Activated naive CD4-positive, alpha-beta T cell treated with anti-CD3 and anti-CD28 coated beads, Interleukin-2, amount 50 U/mL, for 72 hours (primary cell): ENCODE measurements at places on chromosomes 13 and 19. TPM values are rescaled to one million over a fixed set of nuclear protein-coding genes. Genes with fewer than 3 reads are reported as not detected.

The SIGLEC14 gene
- 0.47 TPM for total RNA-seq

GRCh38 chr13:47310401-47310800 is 413.5 kb upstream of the HTR2A start:
- DNase-seq: no peak

- no peak for DNase-seq
Measured at GRCh38 chr13:114097212-114097892, 35.1 kb downstream of the RASA3 start.

DNA sequence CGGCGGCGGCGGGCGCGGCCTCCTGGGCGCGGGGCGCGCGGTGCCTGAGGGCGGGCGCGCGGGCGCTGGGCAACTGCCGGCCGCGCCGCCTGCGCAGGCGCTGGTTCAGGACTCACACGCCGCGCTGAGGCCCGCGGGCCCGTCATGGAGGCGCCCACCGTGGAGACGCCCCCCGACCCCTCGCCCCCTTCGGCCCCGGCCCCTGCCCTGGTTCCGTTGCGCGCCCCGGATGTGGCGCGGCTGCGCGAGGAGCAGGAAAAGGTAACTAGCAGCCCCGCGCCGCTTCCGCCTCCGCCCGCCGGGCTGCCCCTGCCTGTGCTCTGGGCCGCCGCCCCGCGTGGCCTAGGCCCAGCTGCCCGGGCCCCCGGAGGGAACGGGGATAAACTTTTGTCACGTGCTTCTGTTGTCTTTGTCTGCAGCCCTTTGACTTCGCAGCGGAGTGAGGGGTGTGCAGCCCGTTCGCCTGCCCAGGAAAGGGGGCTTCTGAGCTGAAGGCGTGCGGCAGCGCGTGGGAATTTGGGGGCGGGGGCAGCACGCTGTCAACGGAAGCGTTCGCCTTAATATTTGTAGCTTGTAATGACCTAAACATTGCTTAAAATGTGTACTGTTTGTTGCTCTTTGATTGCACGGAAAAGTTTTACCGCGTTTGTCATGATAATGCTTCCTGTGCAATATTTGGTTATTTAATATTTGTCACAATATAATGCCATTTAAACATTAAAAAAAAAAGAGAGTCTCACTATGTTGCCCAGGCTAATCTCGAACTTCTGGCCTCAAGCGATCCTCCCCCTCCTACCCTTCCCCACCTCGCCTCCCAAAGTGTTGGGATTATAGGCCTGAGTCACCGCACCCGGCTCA is 594 bp downstream of the URI1 start:
- peak; percentile 78 for DNase-seq

- no peak for DNase-seq
Measured at GRCh38 chr13:23288995-23289394, 108.2 kb downstream of the SGCG start.

The C2CD4C gene
- total RNA-seq: 0.54 TPM

GRCh38 chr13:110509971-110510786 is 51.3 kb downstream of the RAB20 start:
- no peak for DNase-seq

The PSG5 gene
- not detected for total RNA-seq

The ATP1A3 gene
- total RNA-seq: 4.0 TPM
